ENCODE measurements at places on chromosomes 13 and 19.

DNA sequence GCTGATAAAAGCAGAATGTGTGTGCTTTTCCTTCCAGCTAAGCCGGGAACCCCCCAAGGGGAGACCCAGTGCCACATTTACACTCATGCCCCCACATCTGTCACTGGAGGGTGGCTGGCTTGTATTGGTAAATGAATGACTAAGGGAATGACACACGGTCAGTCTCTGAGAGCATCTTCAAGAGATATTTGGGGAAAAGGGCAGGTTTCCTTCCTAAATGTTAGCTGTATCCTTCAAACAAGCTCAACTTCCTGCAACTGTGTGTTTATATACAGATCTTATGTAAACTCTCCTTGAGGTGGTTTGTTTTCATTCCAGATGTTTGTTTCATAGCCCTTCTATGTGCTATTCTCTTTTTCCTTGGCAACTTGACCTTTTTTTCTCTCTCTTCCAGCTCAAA, 192.6 kb downstream of the COL4A1 start:
- DNase-seq, result no peak

GRCh38 chr13:94362411-94362909, 117.0 kb downstream of the DCT start:
- peak; percentile 70 for DNase-seq

DNA sequence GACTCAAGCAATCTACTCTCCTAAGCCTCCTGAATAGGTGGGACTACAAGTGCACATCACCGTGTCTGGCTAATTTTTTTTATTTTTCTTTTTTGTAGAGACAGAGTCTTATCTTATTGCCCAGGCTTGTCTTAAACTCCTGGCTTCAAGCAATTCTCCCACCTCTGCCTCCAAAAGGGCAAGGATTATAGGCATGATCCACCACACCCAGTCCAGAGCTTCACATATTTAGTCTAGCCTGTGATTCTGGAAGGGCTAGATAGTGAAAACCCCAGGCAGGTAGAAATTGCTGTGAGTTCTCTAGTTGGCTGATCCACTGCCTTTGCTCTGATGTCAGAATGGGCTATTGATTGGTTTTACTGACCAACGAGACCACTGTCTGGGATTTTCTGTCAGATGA, 854.6 kb upstream of the MIR17HG start:
- no peak for DNase-seq

GRCh38 chr13:27395007-27395510, 29.4 kb upstream of the GTF3A start:
- no peak for DNase-seq

DNA sequence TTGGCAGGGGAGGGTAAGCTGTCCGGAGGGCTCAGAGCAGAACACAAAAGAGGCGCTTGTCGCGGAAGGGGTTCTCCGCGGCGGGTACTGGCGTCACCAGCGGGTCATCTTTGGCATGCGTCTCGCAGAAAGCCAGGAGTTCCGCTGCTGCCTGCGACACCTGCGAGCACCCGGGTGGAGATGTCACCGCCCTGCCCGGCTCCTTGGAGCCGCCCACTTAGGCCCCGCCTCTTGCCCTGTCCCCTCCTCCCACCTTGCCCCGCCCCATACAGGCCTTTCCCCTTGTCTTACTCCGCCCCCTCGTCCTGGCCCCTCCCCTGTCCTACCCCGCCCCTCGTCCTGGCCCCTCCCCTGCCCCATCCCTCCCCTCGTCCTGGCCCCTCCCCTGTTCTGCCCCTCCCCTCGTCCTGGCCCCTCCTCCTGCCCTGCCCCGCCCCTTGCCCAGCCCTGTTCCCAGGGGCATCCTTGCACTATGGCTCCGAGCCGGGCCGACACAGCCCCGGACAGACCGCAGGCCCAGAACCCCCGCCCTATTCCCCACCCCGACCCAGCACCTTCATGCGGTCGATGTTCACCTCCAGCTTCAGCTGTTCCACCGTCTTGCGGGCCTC, 1.9 kb downstream of the GNG8 start:
- peak; percentile 81 for DNase-seq

DNA sequence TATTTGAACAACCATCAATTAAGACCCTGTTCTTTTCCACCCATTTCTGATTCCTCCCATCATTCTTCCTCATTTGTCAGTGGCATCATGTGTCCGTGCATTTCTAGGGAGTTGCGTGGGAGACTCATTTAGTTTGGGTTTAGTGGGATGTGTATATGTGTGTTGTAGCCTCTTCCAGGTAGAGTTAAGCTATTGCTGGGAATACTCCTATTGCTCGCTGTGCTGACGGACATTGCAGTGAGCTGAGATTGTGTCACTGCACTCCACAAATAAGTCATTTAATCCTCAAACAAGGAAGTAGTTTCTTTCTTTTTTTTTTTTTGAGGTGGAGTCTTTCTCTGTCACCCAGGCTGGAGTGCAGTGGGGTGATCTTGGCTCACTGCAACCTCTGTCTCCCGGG, 42.2 kb upstream of the RCBTB2 start:
- DNase-seq, result no peak

DNA sequence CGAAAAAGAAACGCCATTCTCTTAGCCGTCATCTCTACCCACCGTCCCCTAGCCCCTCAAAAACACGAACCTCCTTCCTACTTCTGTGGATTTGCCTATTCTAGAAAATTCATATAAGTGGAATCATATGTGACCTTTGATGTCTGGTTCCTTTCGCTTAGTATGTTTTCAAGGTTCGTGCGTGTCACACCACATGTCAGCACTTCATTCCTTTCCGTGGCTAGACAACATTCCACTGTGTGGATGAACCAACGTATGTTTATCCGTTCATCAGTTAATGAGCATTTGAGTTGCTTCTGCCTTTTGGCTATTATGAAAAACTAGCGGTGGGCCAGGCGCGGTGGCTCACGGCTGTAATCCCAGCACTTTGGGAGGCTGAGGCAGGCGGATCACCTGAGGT, 14.0 kb upstream of the PPP1R12C start:
- DNase-seq, result no peak

GRCh38 chr19:18227781-18228271, 1.6 kb upstream of the PDE4C start:
- DNase-seq, result no peak

- DNase-seq, result no peak
Measured at GRCh38 chr13:58767566-58767965, 1136.0 kb downstream of the PCDH17 start.

- DNase-seq, result no peak
Measured at GRCh38 chr19:2820112-2820702, 539 bp downstream of the ZNF554 start.

- DNase-seq, result no peak
Measured at GRCh38 chr13:53010374-53011105, 18.1 kb upstream of the OLFM4 start.

GRCh38 chr19:10625003-10625761, at the start of gene SLC44A2:
Gene SLC44A2, plus strand, starts transcription at chr19:10625553. Its CDS starts 81 bp downstream, at chr19:10625634.
- peak; percentile 91 for DNase-seq

DNA sequence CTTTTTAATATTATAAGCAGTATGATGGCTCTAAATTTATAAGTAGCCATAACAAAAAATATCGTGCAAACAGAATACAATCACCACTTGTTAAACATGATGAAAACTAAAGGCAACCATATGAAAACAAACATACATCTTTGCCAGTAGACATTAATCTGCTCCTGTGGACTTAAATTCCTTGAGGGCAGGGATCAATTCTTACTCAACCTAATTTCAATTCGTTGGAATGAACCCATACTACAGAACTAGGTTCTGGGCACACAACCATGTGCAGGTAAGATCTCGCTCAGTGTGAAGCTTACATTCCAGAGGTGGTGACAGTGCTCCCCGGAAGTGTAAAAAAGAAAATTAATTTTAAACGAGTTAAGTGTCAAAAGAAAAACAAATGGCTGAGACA, 13.4 kb downstream of the TBC1D4 start:
- DNase-seq, result no peak

- DNase-seq, result no peak
Measured at GRCh38 chr13:79528759-79529191, 47.8 kb downstream of the NDFIP2 start.

DNA sequence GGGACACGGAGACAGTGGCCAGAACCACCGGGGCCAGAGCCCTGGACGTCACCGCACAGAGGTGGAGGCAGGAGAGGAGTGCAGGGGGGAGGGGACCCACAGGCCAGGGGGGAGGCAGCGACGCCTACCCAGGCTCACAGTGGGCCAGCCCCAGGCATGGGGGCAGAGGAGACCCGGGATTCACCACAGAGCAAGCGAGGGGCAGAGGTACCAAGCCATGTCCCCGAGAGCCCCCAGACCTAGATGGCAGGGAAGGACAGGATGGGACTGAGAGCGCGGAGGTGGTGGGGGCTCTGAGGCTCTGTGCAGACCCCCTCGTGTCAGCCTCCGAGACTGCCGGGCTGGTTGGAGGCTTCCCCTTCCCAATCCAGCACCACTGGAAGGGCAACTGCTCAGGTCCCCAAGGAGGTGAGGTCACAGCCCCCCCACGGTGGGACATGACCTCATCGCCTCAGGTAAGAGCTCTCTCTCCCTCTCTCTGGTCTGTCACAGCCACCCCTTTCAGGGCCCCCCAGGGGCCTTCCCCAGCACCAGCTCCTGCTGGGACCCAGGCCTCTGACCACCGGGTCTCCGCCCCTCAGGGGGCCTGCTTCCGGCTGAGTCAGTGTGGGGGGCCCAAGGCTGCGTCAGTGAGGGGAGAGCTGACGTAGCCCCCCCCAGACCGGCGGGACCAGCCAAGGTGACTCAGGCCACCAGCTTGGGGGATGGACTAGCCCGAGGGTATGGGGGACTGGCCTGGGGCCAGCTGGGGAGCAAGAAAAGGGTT, 2.2 kb upstream of the IL11 start:
- no peak for DNase-seq

- no peak for DNase-seq
Measured at GRCh38 chr19:54196536-54196935, 4.1 kb upstream of the RPS9 start.

- DNase-seq, result no peak
Measured at GRCh38 chr13:34567597-34567996, 374.5 kb upstream of the NBEA start.

DNA sequence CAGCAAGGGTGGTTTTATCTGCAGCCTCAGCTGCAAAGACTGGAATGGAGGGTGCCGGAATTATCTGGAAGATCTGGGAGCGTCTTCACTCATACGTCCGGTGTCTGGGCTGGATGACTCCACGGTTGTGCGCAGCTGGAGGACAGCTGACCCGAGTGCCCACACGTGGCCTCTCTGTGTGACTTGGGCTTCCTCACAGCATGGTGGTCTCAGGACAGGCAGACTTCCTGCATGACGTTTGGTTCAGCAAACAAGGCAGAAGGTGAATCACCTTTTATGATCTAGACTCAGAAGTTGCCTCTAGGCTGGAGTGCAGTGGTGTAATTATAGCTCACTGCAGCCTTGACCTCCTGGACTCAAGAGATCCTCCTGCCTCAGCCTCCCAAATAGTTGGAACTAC, 33.2 kb downstream of the CACNG6 start:
- DNase-seq, result no peak

DNA sequence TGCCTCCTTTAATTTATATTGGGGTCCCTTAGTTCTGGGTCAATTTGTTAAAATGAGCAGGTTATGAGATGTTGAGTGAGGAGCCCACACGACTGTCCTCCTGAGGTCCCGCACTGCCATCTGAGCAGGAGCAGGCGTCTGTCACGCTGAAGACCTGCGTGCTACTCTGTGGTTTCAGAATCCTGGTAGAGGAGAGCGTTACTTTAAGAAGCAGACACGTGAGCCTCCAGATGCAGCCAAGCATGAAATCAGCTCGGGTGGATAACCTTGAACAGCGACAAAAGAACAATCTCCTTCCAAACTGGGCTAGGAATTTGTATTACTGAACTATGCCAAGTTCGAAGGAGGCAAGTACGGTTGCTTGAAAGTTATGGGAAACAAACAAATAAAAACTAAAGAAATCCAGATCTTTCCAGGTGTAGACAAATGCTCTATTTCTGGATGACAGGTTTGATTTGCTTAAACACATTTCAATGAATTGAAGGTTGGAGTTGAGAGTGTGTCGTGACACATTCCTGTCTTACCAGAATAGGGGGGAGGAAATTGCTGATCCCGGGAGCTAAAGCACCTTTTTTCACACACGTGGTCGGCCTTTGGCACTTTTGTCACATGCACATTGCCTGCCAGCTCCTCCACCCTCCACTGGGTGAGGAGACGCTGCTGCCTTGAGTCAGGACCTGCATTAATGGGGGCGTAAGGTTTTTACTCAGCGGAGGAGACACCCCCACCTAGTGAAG, 945.5 kb upstream of the SLC10A2 start:
- no peak for DNase-seq

- no peak for DNase-seq
Measured at GRCh38 chr19:35295792-35296462, 4.0 kb downstream of the MAG start.

DNA sequence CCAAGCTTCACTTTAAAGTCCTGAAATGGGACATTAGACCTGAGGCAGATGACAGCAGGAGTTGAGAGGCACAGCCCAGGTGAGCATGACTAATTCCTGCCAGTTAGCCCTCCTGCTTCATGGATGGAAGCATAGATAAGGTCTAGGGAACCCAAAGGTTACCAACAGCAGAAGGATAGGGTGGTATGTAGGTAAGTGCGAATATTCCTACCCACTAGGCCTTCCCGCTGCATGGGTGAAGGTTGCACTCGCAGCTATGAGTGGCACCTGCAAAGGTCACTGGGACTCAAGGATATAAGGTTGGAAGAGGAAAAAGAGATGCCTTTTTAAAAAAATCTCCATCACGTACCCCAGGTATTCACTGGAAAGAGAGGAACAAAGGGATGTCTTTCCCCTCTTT, 12.2 kb upstream of the MLLT1 start:
- DNase-seq, result no peak

GRCh38 chr19:4933528-4933927, 24.2 kb downstream of the UHRF1 start:
- DNase-seq, result no peak

- no peak for DNase-seq
Measured at GRCh38 chr19:19486343-19487076, 28.8 kb downstream of the TSSK6 start.

DNA sequence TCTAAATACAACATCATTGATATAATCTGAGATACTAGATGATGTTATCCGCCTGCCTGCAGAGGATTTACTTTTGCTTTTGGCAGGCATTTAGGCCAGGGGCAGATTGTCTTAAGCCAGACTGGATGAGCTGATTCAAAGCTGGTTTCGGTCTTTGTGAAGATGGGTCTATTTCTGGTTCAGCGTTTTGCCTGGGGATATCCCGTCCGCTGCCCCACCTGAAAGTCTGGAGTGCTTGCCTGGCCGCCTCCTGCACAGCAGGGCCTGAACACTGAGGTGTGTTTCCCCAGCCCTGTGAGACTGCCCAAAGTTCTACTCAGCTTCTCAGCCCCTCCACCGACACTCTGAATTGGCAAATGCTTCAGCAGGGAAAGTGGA, 149.7 kb downstream of the KATNAL1 start:
- DNase-seq, result no peak

DNA sequence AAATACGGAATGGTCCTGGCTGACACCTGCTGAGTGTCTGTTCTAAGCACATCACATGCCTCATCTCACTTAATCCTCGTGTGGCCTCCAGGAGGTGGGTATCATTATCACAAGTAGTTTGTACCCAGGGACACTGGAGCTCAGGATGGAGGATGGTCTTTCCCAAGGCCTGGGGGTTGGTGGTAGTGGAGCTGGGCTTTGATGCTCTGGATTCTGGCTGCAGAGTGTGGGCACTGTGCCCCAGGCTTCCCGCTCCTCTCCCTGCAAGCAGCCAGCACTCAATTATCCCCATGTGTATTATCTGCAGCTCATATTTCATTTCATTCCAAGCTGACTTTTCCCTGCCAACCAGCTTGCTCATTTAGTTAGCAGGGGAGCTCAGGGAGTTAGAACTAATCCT, 52.1 kb downstream of the SIAH3 start:
- no peak for DNase-seq
